ENCODE measurements at places on chromosomes 4 and X.

- no peak for DNase-seq
These were observed 148.8 kb downstream of the NWD2 start for GRCh38 chr4:37393321-37393720.

- DNase-seq, result no peak
These were observed 66.9 kb downstream of the TAB3 start for GRCh38 chrX:30822068-30822681.

DNA sequence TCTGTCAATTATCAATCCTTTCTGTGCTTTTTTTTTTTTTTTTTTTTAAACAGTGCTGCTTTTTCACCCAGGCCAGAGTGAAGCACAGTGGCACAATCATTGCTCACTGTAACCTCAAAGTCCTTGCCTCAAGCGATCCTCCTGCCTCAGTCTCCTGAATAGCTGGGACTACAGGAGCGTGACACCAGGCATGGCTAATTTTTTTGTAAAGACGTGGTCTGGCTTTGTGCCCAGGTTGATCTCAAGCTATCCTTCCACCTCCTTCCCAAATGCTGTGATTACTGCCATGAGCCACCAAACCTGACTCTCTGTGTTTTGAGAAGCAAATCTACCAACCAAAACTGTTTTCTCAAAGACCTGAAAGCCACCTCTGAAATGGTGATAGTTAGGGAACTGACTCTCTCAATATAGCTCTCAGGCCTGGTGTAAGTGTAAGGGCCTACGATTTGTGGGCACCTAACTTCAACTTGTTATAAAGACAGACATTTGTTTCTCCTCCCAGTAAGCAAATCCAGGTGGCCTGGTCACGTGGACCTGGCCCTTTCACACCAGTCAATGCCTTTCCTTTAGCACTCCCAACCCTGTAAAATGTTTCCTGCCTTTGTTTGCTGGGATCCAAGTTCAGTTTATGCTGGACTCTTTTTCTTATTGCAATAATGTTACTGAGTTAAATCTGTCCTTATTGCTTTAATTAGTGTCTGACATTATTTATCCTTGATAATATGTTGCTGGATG is 2015.9 kb downstream of the PCDH7 start:
- DNase-seq, result no peak

DNA sequence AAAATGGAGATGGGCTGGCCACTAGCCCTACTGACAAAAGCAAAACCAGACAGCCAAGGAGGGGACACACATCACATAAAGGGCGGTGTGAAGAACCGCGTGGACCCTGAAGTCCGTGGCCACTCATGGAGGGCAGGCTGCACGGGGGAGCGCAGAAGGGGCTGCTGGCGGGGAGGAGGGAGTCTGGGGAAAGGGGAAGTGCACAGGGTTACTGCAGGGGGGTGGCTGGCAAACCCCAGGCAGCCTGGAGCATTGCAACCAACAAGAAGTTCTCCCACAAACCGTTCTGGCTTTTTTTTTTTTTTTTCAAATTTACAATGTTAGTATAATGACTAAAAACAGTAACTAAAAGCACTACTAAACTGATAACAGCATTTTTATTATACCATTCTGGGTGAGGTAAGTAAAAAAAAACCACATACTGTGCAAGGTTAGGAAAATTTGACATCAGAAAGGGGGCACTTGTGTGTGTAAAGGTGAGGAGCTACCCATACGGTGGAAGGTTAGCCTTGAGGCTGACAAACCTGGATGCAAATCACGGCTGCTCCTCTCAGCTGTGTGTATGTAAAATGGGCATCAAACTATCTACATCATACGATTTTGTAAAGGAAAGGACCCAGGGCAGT is 87.1 kb downstream of the TSPAN5 start:
- DNase-seq, result no peak

DNA sequence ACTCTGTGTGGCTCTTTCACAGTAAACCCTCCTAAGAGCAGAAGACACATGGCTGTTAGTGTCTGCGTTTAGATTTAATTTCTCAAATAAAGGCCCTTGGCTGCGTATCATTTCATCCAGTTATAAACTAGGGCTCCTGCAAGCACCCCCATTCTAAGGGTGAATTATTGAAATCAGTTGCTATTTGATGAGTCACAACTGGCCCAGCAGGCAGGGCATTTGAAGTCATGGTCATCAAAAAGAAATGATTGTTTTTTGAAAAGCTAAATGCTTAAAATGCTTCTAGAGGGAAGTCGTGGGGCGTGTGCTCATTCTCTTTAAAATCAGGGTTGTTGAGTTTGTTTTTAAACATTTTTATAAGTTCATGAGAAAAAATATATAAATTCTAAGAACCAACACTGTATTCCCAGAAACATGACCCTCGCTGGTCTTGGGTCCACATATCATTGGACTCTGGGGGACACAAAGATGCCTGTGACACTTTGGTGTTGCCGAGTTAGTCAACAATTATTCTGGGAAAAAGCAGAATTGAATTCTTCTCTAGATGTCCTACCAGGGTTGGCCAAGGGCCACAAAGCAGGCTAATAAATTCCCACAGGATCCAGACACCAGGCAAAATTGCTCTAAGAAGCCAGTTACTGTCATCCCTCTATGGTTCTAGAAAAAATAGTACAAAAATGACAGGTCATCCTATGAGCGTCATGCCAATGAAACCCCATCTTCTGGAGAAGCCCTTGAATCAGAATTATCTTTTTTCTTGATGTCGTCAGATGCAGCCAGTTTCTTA is 99.5 kb upstream of the MYOZ2 start:
- DNase-seq, result no peak

- no peak for DNase-seq
These were observed 392.5 kb upstream of the TRAM1L1 start for GRCh38 chr4:117477925-117478324.

- no peak for DNase-seq
These were observed 68.3 kb upstream of the CNKSR2 start for GRCh38 chrX:21305799-21306336.

GRCh38 chr4:11931266-11931820 is 502.6 kb upstream of the HS3ST1 start:
- DNase-seq, result no peak

- no peak for DNase-seq
These were observed 202.0 kb downstream of the PCDH19 start for GRCh38 chrX:100208076-100208475.

GRCh38 chr4:139817657-139818452 is 152.2 kb downstream of the MGST2 start:
- no peak for DNase-seq

GRCh38 chr4:108492816-108493595 is 127.4 kb upstream of the RPL34 start:
- DNase-seq, result peak; percentile 7

DNA sequence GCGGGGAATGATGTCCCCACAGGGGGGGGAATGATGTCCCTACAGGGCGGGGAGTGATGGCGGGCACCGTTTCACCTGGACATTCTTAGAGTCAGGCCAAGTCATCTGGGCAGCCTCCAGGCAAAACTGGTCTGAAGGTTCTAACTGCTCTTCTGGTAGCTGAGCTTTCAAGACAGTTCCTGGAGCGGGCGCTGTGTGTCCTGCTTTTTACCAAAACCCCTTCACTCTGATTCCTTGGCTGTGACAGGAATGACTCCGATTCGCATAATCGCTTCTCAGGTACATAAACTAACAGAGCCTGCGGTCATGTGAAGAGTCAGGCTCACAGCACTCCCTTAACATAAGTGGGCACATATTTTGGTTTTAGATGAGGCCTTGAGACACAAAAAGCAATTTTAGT is 836.0 kb downstream of the TRIML1 start:
- no peak for DNase-seq

- peak; percentile 1 for DNase-seq
These were observed 36.6 kb downstream of the GRSF1 start for GRCh38 chr4:70802928-70803580.

- no peak for DNase-seq
These were observed 296.3 kb downstream of the PCDH7 start for GRCh38 chr4:31016322-31017061.

DNA sequence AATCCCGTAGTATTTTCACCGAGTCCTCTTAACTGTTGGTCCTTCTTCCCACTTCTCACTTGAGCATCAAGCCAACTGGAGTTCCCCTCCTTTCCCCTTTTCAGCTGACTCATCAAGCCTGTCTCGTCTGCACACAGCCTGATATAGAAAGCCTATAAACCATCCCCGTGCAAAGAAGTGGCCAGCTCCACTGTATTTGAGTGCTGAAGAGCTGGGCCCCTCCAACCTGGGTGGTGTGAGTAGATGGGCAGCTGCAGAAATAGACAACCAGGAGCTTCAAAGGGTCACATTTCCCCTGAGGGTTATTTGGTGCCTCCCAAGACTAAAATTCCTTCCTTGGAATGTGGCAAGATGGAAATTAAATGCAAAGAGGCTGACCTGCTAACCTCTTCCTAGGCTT is 199.7 kb downstream of the HS6ST2 start:
- no peak for DNase-seq

DNA sequence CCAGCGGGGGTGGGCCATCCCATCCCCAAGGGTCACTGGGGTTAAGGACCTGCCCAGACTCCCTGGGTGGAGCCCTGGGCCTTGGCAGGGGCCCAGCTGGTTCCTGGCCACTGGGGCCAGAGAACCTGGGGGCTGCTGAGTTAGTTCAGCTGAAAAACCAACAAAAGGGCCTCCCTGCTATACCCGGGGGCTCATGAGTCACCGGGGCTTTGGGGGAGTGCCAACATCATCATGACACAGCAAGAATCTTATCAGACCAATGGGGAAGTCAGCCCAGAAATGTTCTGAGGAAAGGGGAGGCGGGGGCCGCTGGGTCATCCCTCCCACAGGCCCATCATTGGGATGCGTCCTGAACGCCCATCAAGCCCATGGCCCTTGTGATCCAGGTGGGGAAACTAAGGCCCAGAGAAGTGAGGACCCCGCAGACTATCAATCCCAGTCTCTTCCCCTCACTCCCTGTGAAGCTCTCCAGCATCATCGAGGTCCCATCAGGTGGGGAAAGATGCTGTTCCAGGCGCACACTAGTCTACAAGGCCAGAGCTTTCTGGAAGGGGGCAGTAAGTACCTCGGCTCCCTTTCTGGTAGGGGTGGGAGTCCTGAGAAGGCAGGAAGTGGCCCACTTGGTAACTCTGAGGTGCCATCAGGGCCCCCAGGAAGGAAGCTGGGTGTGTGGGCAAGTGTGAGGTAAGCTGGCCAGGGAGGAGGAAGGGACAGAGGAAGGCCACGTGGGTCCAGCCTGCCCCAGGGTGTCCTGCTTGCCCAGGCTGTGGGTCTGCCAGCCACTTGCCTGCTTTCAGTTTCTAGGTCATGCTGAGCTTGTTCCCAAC is 4.5 kb downstream of the G6PD start:
- peak; percentile 69 for DNase-seq

DNA sequence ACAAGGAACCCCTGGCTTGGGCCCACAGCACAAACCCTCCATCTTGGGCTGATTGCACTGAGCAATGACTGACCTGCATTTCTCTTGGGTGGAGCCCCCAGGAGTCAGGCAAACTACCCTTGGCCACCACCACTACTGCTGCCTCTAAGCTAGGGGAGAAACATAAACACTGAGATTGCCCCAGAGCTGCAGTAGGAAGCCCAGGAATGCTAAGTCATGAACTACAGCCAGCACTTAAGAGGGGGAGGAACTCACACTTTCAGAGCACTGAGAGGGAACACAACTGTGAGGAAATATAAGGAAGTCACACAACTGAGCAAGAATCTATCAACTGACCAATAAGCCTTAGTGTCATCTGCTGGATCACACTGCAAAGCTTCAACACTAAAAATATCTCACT is 111.6 kb upstream of the PPP3CA start:
- DNase-seq, result no peak

DNA sequence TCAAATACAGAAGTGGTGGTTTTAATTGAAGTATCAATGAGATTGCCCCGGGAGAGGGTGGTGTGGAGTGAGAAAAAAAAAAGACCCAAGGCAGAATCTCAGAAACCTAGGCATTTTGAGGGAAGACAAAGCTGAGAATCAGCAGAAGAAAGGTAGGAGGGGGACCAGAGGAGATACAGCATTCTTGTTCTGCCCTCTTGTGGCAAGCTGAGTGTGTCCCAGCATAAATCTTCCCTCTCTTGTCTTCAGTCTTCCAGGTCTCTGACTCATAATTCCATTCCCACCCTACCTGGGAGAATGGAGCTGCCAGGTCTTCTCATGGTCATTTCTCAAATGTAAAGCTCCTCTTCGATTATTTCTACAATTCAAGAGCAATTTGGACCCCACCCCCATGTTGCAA is 32.7 kb upstream of the MAGED1 start:
- DNase-seq, result no peak

DNA sequence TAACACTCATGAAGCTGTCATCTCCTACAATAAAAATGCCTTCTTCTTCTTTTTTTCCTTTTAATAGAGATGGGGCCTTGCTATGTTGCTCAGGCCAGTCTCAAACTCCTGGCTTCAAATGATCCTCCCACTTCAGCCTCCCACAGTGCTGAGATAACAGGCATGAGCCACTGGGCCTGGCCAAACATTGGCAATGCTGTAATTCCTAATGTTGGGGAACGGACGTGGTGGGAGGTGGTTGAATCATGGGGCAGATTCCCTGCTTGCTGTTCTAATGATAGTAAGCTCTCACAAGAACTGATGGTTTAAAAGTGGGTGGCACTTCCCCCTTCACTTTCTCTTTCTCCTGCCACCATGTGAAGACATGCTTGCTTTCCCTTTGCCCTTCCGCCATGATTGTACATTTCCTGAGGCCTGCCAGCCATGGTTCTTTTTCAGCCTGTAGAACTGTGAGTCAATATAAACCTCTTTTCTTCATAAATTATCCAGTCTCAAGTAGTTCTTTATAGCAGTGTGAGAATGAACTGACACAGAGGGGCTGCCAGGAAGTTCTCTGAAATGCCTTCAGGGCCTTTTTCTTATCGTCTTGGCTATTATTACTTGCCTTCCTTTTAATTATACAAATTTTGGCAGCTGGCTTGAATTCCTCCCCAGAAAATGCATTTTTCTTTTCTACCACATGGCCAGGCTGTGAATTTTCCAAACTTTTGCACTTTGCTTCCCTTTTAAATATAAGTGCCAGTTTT is 93.0 kb downstream of the CENPC start:
- DNase-seq, result no peak

- DNase-seq, result no peak
These were observed 133.8 kb downstream of the AFF1 start for GRCh38 chr4:87068583-87069021.

DNA sequence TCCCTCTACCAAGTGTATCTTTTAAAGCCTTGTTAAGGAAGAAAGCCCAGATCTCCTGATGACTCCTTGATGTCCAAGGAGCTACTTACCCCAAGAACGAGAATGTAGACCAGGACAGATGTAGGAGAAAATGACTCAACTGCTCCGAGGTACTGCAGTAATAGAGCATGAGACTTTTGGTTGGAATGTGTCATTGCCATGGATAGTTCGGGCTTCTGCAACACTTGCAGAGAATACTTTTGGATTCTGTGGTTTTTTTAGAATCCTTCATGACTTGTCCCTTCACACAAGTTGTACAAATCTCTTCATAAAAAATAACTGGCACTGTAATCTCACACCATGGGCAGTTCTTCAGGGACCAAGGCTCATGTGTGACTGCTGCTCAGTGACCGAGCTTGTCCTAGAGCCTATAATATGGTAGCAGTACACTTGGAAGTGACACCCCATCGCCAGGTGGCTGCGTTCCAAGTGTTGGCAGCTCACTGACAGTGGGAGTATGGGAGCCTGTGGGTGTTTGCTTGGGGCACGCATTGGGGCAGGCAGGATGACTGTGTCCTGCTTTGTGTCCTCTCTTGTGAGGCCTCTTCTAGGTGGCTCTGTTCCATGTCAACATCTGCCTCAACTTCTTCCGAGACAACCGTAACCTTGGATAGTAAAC is 87.9 kb upstream of the WDR1 start:
- DNase-seq, result no peak

GRCh38 chrX:132651421-132652086 is 162.7 kb upstream of the MBNL3 start:
- no peak for DNase-seq

GRCh38 chrX:31608638-31609037 is 536.8 kb upstream of the FTHL17 start:
- no peak for DNase-seq

- DNase-seq, result no peak
These were observed 109.9 kb upstream of the LIMCH1 start for GRCh38 chr4:41427931-41428600.
